ENCODE measurements at places on chromosomes 3 and 15.

GRCh38 chr3:1172644-1173043 is 79.8 kb downstream of the CNTN6 start:
- DNase-seq = no peak

GRCh38 chr15:67843571-67844387 is 3.9 kb upstream of the RNU6-1 start:
- no peak for DNase-seq

DNA sequence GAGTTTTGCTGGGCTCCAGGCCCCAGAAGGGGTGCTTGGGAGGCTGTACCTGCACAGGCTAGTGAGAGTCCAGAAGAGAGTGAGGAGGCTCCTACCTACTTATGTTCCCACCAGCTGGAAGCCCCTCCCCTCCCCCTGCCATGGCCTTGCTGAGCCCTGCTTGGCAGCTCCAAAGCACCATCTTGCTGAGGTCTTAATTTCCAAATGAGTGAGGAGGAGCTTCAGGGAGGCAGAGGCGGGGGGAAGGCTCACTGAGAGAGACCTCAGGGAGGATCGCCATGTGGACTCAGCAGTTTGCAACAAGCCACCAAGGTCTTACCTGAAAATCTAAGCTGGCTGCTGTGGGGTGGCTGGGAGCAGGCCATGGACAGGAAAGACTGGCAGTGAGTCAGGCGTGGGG is 8.7 kb upstream of the CACNA2D2 start:
- no peak for DNase-seq

DNA sequence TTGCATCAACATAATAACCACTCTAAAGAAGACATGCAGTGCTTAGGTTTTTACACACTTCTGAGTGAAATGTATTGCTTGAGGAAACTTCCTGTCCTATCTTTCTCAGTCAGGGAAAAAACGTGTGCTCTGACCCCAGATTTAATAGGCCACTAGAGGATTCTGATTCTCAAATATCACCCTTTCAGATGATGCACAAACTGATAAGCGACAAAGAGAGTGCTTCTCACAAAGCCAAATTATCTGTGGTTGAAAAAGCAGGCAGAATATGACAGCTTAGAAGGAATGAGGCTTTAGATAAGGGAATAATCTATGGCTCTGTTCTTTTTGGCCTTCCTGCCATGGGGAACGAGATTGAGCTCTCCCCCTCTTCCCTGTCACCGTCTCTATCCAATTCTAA is 583.4 kb upstream of the SGO1 start:
- DNase-seq = no peak

DNA sequence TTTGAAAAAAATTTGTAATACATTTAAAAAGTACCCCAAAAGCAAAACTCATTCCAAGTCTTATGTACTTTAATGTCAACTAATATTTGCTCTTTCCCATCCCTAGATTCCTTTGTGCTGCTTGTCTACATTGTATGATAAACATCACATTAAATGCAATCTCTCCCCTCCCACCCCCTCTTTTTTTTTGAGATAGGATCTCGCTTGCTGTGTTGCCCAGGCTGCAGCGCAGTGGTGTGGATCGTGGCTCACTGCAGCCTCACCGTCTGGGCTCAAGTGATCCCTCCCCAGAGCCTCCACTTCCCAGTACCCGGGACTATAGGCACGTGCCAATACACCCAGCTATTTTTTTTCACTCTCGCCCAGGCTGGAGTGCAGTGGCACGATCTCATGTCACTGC is 12.6 kb downstream of the MAP2K1 start:
- DNase-seq = no peak

- no peak for DNase-seq
Observed at GRCh38 chr3:21662403-21662802, 88.6 kb downstream of the ZNF385D start.

- no peak for DNase-seq
Observed at GRCh38 chr3:58471025-58471887, 20.6 kb upstream of the KCTD6 start.

- no peak for DNase-seq
Observed at GRCh38 chr15:29183071-29183831, 86.4 kb downstream of the NSMCE3 start.

GRCh38 chr15:63892794-63893441 is 59.2 kb upstream of the HERC1 start:
- peak; percentile 60 for DNase-seq

- DNase-seq = no peak
Observed at GRCh38 chr3:136672457-136672856, 79.7 kb downstream of the STAG1 start.

DNA sequence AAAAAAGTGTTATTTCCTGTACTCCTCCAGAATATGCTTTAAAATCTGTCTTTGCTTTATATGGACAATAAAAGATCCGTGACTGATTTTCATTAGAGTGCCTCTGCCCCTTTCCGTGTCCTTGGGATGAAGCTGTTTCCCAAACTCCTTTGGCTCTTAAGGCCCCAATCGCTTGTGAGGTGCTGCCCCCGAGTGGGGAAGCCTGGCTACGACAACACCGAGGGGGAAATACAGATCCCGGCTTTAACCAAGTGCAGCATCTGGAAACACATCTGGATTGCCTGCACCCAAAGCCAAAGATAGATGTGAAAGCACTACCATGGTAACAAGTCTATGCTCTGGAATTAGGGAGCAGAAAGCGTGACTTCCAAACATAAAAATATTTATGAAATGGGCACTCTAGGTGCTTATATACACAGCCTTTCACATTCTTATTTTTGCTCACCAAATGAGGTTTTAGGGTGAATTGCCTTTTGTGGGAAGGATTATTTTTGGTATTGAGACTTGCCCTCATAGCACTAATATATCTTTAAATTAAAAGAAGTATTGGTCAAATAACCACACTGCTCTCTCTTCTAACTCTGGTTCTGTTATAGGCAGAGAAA is 40.6 kb upstream of the ADCY5 start:
- no peak for DNase-seq

DNA sequence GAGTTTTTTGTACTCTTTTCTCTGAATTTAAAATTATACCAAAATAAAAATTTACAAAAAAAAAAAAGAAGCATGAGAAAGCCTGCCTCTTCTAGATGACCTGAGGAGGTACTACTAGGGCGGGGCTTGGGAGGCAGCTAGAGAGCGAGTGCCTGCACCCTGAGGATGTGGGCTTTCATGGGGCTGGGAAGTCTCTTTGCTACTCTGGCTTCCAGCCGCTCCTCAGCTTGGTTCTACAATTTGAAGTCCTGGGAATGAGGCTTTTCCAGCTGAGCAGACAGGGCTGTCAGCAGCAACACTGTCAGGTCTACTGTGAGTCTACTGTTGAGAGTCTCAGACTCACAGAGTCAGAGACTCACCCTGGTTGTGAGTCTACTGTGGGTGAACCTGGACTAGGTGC is 8.2 kb upstream of the PSTPIP1 start:
- DNase-seq = no peak

GRCh38 chr3:87771337-87772192 is 287.2 kb downstream of the CGGBP1 start:
- peak; percentile 10 for DNase-seq

DNA sequence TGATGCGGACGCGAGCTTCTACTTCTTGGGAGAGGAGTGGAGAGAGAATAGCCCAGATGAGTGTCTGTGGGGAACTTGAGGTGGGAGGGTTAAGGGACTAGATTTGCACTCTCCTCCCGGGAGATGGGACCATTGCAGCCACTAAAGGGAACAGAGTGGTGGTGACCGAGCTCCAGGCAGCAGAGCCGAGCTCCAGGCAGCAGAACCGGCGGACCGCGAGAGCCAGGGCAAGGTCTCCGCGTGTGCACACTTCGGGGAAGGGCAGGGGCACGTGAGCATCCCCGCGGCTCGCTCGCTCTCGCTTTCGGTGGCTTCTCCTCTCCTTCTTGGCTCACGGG is 1.1 kb downstream of the IGDCC3 start:
- DNase-seq = no peak

DNA sequence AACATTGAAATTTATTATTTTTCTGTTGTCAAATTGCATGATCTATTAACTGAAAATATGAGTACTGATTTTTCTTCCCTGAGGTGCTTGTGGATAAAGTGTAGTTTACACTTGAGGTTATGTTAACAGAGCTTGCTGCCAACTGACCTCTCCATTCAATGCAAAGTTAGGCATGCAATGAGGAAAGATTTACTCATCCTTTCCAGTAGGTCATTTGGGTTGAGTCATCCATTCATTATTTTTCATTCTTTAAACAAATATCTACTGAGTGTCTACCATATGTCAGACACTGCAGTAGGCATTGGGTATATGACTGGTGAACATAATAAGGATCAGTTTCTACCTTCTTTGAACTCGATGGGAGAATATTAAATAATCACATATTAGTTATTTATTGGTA is 604.1 kb downstream of the EDEM1 start:
- DNase-seq = no peak

GRCh38 chr3:8629151-8630021 is 15.2 kb downstream of the SSUH2 start:
- DNase-seq = peak; percentile 54

DNA sequence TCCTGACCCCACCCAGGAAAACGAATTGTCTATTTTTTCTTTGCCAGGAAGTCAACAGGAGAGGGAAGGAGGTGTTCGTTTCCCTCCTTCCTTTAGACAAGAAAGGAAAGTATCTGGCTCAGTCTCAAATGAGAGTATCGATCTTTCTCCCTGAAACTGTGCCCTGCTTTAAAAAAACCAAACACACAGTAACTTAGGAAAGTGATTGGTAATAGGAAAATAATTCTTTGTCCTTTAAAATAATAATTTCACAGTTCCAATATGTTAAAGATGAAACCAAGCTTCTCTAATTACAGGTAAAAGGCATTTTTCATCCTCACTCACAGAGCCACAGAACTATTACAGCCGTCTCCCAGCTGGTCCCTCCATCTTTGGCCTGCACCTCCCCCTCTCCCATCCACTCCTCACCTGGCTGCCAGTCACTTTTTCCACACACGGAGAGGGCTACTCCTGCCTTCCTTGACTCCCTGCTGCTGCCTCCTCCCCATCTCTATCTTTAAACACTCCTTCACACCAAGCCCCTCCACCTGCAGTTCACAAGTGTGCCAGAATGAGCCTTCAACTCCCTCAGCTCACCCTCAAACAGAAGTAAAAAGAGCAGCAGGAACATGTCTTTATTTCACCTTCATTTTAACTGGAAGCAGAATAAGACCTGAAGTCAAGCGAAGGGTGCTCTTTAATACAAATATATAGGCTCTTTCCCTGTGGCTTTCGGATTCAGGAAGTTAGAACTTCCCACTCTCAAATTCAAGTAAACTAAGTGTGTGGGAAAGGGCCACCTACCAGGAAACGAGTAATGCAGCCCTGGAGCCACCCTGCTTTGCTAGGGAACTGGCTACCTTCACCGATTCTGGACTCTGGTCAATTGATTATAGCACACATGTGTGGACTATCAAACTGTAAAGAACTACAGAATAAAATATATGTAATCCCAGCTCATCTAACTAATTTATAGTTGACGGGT is 116.4 kb downstream of the SENP2 start:
- DNase-seq = no peak

- DNase-seq = no peak
Observed at GRCh38 chr3:42265059-42265991, 660 bp downstream of the CCK start.

- no peak for DNase-seq
Observed at GRCh38 chr15:26433060-26433459, 339.8 kb downstream of the GABRB3 start.

- DNase-seq = no peak
Observed at GRCh38 chr3:141000027-141000663, 51.0 kb upstream of the SPSB4 start.

DNA sequence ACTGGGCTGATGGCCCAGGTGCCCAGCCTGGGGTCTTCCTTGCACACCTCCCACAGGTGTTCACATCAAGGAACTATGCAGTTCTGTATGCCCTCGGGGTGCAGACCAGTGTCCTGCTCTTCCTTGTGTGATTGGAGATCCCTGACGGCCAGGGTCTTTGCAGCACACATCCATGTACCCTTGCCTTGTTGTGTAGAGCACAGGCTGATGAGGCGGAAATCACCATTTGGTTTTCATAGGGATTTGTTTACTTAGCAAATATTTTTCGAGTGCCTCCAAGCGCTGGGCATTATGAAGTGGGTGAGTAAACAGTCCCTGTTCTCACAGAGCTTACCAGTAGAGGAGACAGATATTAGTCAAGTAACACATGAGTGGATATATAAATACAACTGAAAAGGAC is 209.3 kb upstream of the UMPS start:
- no peak for DNase-seq

DNA sequence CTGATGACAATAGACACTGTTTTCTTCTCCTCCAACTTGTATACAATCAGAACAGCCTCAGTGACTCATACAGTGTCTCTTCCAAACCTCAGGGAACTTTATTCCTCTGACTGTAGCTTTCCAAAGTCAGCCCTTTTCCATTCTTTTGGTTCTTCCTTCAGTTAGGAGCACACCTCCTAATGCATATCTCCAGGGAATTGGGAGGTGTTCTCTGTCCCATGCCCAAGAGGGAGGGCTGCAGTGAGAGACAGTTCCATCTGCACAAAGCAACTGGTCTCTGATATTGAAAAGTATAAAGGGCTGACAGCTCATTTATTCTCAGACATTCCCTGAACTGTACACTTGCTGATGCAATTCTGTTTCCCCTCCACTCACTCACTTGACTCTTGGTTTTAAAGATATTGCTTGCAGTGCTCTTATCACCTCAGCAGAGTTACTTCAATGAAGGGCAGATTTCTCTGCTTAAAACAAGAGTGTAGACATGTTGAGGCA is 337.8 kb upstream of the TBC1D5 start:
- DNase-seq = no peak

DNA sequence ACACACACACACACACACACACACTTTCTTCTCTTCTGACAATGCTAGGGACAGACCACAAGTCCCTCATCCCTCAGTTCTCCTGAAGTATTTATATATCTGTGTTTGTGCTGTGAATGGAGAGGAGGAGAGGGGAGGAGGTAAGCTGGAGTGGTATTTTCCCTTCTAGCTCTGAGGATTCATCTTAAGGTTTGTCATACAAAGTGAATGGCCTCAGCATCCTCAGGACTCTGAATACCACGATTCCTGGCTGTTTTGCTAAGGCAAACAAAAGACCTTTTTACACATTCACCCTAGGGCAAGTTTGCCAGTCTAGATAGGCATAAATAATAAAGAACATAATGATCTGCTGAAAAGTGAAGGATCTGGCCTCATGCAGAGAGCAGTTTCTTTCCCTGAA is 65.7 kb upstream of the CHMP2B start:
- DNase-seq = no peak

Data from stimulated activated CD4-positive, alpha-beta T cell treated with anti-CD3 and anti-CD28 coated beads, Interleukin-2, amount 100 ng/mL, for 4 hours (primary cell).